ENCODE measurements at places on chromosomes 3 and 15.

DNA sequence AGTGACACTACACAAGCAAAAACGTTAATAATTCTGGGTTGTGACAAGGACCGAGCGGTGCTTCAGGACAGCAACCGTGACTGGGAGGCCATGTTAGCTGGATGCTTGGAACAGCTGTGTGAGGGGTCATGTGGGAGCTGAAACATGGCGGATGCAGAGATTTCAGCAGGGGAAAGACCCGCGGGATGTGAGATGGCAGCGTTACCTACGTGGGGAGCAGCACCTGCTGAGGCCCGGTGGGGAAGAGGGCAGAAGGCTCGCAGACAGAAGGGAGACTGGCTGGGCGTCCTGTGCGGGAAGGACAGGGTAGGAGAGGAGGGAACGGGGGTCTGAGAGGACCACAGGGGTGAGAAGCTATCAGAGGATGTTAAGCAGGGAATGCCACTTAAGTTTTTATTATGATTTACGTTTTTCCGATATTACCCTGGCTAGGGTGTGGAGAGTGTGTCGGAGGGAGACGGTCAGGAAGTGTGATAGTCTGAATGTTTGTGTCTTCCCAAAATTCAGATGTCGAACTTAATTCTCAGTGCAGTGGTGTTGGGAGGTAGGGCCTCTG is 228.8 kb upstream of the LYSMD4 start:
- DNase-seq: no peak

DNA sequence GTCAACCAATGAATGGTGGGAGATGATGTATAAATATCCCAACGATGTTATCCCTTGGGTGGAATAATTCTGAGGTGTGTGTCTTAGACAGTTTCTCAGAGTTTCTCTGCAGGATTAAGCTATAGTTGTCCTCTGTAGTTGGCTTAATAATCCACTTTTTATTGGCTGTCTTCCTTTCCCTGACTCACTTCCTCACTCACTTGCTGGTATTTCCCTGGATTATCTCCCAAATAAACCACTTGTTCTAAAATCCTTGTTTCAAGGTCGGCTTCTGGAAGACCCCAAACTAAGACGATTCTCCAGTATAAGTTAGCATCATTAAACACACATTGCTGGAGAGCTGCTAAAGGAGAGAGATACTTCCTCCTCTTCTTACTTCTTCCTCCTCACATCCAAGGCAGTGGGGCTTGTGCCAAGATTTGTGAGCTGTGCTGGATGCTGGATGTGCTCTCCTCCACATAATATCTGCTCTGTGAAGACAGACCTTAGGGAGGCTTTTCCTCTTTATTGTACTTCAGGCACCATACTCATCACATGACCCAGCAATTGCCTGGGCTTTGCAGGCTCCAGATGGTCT is 22.5 kb upstream of the ROPN1 start:
- DNase-seq: peak; percentile 79

DNA sequence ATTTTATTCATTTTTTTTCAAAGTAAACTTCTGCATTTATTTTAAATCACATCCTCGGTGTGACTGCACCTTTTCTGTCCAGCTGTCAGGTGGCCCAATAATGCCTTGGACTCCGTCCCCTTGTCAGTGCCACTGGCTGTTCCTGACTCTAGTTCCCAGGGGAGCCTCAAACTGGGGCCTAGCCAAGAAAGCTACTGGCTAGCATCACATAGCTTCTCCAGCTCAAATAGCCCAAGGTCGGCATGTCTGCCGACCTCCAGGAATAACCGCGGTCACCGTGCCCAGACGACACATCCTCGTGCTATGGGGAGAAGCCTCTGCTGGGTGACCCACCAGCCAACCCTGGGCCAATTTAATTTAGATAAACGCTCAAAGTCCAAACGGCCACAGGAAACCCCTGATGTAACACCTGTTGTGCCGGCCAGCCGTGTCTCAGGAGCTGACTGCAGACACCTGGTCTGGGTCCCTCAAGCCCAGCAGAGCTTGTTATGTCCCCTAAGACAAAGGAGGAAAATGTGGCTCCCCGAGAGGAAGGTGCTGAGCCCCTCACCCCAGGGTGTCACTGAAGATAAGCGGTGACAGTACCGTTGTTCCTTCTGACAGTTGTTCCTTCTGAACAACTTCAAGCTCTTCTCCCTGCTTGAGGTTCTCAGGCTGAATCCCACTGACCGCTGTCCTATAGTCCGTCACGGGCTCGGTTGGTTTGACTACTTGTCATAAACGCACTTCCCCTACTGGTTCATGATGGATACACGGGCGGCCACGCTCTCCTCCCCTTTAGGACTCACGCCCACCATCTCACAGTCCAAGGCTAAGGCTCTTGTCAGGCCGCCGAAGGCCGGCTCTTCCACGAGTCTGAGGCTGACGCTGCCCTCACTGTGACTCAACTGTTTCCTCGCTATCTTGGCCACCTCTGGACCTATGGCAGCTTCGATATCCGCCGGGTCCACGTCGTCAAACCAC is 126.2 kb downstream of the KLF13 start:
- DNase-seq: no peak

GRCh38 chr3:179069762-179070390 is 1.7 kb downstream of the ZMAT3 start:
- no peak for DNase-seq

DNA sequence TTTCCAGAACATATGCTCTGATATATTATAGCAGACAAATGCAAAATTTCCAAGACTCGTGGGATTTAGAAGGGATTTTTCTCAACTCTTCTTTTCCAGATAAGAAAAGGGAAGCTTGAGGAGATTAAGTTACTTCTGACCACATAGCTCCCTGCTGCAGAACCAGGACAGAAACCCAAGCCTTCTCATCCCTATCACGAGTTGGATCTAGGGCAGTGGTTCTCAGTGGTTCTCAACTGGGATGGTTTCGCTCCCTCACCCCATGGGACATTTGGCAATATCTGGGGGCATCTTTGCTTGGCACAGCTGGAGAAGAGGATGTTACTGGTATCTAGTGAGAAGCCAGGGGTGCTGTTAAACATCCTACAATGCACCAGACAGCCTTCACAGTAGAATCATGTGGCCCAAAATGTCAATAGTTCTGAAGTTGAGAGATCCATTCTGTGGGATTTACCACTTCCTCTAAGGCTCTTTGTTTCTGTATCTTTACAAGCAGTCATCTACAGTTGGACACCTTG is 64.2 kb downstream of the LIPC start:
- DNase-seq: no peak

DNA sequence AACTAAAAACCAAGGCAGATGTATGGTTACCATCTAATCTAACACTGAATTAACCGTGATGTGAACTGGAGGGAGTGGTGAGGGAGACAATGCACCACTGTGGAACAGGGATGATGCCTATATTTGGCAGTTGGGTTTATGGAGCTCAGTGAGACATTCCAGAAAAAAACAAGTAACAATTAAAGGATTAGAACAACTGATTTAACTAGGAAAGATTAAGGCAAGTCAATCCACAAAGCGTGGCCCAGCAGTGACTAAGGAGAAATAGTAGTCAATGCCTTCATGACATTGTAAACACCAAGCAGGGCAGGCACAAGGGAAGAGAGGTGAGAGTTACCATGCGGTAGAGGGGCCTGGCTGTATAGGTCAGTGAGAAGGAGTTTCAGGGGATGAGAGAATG is 38.1 kb downstream of the CHAC1 start:
- DNase-seq: no peak

DNA sequence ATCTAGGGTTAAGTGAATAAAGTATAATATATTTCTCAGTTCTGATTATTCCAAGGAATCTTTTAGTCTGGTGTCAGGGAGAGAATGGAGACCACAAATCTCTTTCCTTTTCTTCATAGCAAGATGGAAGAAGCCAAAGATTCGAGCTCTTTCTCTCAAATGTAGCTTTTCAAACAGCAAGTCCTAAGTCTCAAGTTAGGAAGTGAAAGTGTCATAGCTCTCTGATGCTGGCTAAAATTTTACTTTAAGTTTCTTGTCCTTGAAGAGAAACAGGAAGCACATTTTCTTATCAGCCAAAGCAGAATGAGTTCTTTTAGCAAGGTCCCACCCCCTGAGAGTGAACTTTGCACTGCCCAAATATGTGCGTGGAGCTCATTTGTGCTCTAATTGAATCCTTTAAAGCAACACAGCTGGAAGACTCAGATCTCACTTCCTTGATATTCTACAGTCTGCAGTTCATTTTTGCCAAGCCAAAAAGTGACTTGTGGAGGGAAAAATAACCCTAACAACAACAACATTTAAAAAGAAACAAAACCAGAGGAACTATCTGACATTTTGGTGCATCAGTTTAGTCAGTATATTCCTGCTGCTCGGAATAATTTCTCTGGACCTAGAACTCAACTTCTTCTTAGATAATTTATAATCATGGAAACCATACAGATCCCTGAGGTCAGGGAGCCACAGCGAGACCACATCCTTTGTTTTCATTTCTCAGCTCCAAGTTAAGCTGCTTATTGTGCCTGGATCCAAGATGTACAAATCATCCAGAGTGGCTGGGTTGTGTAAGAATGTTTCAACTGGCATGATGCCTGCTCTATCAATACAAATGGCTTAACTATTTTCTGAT is 238.7 kb upstream of the P2RY1 start:
- no peak for DNase-seq

- DNase-seq: no peak
These were observed 31.3 kb upstream of the BLM start for GRCh38 chr15:90685591-90686434.

DNA sequence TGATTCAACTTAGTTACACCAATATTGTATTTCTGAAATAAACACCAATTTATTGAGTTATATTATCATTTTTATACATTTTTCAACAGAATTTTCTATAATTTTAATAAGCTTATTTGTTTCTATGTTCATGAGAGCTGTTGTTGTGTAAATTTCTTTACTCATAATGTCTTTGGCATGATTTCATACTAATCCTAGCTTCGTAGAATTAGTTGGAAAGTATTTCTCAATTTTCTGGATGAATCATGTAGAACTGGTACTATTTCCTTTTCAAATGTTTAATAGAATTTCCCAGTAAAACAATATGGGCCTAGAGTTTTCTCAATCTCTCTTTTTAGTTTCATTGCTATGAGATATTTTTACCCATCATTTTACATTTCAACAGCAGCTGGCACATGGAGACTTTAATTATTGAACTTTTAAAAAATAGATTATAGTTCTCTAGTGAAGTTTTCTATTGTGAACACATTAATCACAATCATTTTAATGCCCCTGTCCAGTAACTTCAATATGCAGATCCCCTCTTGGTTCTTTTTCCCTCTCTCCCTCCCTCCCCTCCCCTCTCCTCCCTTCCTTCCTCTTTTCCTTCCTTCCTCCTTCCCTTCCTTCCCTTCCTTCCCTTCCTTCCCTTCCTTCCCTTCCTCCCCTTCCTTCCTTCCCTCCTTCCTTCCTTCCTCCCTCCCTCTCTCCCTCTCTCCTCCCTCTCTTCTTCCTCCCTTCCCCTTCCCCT is 1357.1 kb downstream of the ZPLD1 start:
- no peak for DNase-seq

- DNase-seq: no peak
These were observed 195.0 kb upstream of the EPHA3 start for GRCh38 chr3:88912294-88912877.

DNA sequence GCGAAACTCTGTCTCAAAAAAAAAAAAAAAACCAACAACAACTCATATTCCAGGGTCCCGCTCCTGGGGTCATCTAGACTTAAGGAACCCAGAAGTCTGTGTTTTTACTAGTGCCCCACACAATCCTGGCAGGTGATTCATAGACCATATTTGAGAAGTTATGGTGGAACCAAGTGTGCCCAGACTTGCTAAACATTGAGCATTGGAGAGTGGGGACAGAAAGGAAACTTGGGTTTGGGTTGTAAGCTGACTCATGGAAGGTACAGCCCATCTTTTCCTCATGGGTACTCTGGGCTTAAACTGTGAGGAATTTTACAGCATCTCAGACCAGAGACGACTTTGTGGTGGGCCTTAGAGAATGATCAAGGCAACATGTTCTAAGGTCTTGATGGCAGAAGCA is 18.3 kb upstream of the IGF2BP2 start:
- DNase-seq: no peak

GRCh38 chr3:156378871-156379270 is 176.0 kb downstream of the SSR3 start:
- DNase-seq: no peak

DNA sequence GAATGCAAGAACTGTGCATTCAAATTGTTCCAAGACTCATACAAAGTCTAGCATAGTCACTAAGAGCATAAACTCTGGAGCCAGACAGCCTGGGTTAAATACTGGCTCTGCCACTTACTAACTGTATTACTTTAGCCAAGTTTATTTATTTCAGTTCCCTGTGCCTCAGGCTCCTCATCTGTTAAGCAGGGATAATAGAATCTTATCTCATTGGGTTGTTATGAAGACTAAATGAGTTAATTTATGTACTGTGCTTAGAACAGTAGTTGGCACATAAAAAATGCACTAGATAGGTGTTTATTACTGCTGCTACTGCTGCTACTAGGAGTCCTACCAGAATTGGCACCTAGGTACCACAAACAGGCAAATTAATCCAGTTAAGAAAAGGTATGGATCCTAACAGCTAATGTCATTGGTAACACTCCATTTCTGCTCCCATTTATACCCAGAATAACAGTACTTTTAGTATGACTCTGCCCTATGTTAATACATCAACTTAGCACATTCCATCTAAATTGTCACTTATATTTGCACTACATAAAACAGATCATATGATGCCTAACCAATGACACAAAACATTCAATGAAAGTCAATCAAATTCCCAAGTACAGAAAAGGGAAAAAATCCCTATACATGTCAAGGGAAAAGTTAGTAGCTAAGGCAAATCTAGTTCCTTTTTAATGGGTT is 45.7 kb downstream of the GSK3B start:
- no peak for DNase-seq

- no peak for DNase-seq
These were observed 76.2 kb upstream of the PLCL2 start for GRCh38 chr3:16808393-16809107.

- no peak for DNase-seq
These were observed 8.3 kb downstream of the TF start for GRCh38 chr3:133754455-133754854.

- no peak for DNase-seq
These were observed 393 bp downstream of the ERICH6 start for GRCh38 chr3:150703299-150703755.

DNA sequence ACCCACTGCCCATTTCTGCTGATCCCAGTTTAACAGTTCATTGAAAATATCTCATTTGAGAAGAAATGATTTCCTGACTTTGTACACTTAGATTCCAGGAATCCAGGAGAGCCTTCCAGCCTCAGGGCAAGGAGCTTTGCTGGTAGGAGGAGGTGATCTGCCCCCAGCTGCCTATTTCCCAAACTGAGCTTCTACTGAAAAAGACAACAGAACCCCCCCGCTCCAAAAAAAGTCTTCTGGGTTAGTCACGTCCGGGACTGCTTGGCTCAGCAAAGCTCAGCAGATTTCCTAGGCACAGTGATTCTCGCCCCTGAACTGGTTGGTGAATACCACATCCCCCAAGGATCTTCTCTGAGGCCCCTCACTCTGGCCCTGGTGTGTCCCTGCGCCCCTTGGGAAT is 13.1 kb downstream of the SLC6A6 start:
- no peak for DNase-seq

- no peak for DNase-seq
These were observed 35.9 kb downstream of the SATB1 start for GRCh38 chr3:18389108-18389733.

- no peak for DNase-seq
These were observed 14.3 kb upstream of the ABHD5 start for GRCh38 chr3:43676441-43676840.
